ENCODE measurements at places on chromosomes 4 and X. TPM values are rescaled to one million over a fixed set of nuclear protein-coding genes. Genes with fewer than 3 reads are reported as not detected.

The TRIM75 gene
- total RNA-seq = not detected

The AGTR2 gene
- total RNA-seq = not detected

The GLRA3 gene
- not detected for total RNA-seq

The SYTL4 gene
- 2.6 TPM for total RNA-seq

The STOX2 gene
- 0.39 TPM for total RNA-seq

Data from subcutaneous preadipocyte (primary cell).